NCI-H460 (cell line): ENCODE measurements at places on chromosomes 16 and 17.

DNA sequence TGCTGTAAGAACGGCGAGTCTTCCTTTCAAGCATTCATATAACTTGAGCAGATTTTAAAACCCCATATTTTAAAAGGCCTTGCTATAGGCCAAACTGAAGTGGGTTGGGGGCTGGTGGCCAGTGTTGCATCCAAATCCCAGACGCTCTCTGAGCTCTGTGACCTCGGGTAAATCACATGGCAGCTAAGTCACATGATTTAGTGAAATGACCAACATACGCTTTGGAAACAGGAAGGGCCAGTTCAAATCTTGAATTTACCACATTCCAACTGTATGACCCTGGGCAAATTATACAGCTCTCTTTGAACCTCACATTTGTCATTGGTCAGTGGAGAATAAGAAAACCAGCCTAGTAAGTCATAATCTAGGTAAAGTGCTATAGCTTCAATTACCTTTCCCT, 519.3 kb downstream of the HAPSTR1 start:
- no peak for DNase-seq

DNA sequence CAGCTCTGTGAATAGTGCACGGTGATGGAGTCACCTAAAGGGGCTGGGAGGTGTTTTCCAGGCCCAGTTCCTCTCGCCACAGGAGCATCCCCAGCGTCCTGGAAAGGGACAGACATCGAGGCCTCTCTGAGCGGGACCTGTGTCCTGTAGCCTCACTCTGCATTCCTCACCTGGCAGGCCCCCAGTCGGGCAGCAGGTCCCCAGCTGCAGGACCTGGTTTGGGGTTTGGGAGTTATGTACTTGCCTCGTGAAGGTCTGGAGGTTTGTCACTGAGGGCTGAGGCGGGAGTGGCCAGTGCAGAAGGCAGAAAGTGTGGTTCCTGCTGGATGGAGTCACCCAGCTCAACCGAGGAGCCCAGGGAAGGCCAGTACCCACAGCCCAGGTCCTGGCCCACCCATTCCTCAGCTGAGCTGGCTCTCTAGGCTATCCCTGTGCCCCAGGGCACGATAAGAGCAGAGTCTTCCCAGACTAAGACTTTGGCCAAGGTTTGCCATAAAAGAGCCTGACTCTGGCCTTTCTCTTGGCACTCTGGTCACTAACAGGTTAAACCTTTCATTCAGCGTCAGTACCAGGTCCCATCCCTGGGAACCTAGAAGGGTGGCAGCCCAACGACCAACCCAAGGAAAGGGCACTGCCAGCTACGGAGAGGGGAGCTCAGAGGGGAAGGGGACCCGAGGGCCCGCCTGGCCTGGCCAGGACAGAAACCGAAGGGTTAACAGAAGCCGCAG, 24.4 kb downstream of the TBX4 start:
- DNase-seq: no peak

DNA sequence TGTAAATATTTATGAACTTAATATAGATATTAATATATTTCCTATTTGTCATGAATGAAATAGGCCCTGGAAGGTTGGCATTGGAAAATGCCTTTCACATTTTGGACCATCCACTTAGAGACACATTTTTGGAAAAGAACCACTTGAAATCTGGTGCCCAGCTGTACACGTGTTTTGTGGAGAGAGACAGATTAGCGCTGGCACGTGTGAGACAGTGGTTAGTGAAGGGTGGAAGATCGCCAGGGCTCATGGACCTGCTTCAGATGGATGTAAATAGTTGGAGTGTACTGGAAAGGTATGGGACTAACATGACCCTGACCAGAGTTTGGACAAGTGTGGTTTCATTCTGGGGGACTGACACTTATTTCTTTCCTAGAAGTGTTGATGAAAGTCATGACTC, 222.9 kb downstream of the PRKCA start:
- no peak for DNase-seq

DNA sequence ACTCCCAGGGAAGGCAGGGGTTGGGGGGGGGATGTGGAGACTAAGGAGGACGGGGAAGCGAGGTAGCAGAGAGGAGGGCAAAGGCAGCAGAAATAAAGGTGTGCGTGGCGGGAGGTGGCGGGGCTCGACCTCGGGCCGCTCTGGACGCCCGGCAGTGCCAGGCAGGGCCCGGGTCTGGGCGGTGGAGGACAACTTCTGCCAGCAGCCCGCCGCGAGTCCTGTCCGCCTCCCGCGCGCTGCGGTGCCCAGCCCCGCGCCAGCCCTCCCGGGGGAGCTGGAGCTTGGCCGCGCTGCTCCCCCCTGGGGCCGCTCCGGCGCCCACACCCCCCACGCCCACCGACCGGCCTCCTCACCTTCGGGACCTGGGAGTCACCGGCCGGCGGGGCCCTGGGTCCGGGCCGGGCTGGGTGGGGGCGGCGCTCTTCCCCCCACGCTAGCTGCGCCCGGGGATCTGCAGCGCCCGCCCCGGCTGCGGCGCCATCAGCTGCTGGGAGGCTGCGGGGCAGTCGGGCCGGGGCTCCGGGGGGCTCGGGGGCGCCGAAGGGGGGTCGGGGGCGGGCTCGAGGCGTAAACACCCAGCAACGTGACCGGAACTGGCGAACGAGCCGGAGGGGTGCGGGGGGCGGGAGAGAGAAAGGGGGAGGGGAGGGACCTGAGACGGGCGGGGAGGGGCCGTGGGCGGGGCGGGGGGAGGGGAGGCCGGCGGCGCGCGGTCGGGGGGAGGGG, at the start of gene CCDC92B:
Gene CCDC92B, minus strand, starts transcription at position 595 of the 726 bp plus-strand sequence. CDS start 14,507 bp downstream, outside the sequence.
- no peak for DNase-seq

- no peak for DNase-seq
Measured at GRCh38 chr16:72132726-72133125, 39.1 kb downstream of the DHX38 start.

DNA sequence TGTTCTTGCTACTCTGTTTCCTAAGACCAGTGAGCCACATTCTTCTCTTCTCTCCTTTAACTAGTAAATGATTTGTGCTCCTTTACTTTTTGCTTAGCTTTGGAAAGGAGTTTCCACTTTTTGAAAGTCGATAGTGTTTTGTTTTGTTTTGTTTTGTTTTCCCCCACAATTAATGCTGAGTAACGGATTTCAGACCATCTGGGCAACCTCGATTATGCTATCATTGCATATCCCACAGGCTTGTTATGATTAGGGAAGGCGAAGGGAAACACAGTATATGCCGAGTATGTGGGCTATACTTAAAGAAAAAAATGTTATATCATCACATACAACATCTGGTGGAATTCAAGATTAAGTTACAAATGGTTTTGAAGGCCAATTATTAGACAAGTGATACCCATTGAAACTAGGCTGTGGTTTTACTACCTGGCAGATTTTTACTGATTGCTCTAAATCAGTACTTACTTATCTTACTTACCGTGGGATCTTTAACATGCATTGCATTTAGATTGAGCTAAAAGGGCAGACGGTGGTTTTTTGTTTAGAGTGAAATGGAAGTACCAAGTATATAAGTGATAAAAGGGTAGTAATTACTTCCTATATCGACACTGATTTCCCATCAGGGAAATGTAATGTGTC, 361.3 kb upstream of the SOX9 start:
- DNase-seq: no peak

DNA sequence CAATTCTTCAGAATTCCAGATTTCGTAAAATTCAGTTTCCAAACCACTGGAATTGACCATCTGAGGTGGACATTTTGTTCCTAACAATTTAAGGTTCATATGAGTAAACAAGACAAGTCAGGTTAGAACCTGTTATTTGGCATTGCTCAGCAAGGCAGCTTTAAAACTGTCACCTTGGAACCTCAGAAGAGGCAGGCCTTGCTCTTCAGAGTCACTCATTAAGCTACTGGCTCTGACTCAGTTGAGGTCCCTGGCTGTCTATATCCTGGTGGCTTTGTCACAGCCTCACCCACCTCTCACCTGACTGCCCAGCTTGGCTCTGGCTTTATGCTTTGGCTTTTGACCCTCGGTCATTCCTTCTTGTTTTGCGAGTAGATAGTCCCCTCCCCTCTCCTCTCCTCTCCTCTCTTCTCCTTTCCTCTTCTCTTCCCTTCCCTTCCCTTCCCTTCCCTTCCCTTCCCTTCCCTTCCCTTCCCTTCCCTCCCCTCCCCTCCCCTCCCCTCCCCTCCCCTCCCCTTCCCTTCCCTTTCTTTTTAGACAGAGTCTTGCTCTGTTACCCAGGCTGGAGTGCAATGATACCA, 238.4 kb downstream of the SHISA9 start:
- DNase-seq: no peak

- DNase-seq: peak; percentile 24
Measured at GRCh38 chr16:85752511-85753420, 1.9 kb upstream of the C16orf74 start.

- no peak for DNase-seq
Measured at GRCh38 chr17:72404872-72405271, 284.1 kb downstream of the SOX9 start.

DNA sequence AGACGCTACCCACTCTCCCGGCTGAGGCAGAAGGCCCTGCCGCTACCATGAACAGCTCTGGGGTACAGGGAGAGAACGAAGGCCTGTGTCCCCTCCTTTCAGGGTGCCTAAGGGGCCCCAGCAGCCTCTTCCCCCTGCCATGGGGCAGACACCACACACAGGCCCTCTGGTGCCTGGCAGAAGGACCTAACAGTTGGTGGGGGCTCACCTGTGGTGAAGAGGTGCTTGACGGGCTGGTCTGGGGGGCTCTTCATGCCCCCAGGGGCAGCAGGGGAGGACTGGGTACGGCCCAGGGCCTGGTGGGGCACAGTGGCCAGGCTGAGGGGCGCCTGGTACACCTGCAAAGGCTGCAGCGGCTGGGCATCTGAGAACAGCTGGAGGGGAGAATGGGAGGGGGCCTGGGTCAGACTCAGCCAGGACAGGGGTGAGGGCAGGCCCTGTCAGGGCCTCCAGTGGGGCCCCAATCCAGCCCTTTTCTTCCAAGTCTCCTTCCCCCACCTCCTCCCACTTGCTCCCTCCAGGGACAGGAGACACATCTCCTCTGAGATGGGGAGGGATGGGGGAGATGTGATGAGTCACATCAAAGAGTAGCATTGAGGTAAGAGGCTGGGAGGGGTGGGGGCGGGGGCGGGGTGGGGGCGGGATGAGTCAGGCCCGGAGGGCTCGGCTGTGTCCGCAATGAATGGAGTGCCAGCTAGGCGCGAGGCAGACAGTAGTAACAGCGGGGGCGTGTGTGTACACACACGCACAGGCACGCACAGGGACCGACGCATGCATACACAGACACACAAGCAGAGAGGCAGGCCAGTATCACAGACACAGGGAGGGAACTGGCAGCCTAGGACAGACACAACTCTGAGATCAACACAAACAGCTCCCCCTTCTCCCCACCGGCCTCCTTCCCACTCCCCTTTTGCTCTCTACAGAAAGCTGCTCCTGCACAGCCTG, 16.1 kb downstream of the G6PC3 start:
- peak; percentile 55 for DNase-seq

DNA sequence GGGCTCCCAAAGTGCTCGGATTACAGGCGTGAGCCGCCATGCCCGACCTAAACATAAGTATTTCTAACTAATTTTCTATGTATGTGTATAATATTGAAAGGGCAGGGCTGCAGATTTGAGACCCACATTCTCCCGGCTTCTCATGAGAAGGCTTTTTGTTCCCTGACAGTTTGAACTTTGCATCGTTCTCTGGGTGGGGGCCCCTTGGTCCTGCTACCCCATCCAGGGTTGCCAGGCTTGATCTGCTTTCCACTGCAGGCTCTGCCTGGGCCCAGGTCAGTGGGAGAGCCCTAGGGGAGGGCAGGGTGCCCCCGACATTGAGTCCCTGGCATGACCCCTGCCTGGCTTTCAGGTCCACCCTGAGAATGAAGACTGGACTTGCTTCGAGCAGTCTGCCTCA, 32.3 kb downstream of the SEC14L5 start:
- no peak for DNase-seq

- DNase-seq: no peak
Measured at GRCh38 chr17:68777856-68778694, 176.9 kb upstream of the FAM20A start.

DNA sequence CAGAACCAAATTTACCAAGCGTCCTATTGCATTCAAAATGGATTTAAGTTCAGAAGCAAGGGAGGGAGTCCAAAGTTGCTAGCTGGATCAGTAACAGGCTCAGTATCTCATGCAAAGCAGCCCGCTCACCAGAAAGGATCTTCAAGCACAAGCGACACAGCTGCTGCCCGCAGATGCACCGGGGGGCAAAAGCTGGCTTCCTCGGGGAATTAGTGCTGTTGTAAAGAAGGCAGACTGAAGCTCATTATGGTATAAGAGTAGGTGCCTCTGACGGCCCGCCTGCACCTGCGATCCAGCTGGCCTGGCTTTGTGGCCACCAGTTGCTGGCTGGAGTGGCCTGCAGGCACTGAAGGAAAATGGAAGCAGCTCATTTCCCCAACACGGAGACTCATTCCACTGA, 128.4 kb upstream of the RCVRN start:
- DNase-seq: no peak

DNA sequence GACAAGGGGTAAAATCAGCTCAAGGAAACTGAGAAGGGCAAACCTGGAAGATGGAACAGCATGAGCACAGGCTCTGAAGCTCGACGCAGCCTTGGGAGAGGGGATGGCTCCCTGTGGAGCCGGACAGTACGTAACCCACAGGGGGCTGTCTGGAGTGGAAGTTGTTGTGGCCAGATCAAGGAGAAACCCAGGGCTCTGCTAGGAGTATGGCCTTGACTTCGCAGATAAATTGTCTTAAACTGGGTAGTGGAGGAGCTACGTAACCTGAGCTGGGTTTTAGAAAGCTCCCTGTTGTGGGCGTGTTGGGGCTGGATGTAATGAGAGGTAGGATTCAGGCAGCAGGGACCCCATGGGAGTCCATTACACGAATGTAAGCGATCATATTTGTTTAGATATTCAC, 25.5 kb upstream of the AXIN2 start:
- no peak for DNase-seq

DNA sequence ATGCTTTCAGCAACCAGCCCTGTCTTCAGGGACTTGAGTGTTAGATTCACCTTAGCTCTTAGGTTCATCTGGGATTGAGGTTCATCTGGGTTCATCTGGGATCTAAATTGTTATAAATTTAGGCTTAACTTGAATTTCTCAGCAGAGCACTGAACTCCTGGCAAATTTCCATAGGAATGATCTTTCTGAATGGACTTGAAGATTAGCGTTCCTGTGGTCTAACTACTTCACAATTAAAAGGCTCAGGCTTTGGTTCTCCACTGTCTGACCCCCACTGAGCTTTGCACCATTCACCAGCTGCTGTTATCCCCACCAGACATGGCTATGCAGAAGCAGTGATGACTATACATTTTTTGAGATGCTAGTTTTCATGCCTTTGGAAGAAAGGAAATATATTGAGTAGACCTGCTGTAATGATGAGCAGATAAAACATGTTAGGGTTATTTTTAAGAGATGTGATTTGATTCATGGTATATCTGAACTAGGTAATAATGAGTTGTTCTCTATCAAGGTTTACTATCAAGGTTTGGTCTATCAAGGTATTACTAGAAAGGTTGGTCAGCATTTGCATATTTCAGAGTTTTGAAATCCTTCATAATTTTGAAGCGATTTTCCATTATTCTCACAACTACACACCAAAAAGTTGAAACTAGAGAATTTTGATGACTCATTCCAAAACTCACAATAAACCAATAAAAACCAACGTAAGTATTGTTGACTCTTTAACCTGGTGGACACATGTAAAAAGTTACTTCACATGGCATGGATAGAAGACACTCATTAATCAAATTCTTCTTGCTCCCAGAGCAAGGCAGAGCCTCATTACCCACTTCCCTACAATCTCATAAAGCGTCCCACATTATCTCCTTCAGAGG, 71.7 kb downstream of the SNX11 start:
- no peak for DNase-seq

GRCh38 chr17:80594431-80595269, 50.0 kb downstream of the RPTOR start:
- no peak for DNase-seq

GRCh38 chr17:72710202-72710601, 382.3 kb downstream of the SLC39A11 start:
- no peak for DNase-seq

GRCh38 chr16:58276346-58276951, 18.4 kb downstream of the PRSS54 start:
- no peak for DNase-seq
